ENCODE measurements at places on chromosomes 3 and 15.
A peak's percentile ranks its signal among the peaks of the same experiment; 100 is the strongest.

- no peak for DNase-seq
Observed at GRCh38 chr3:106675451-106675850, 701.8 kb upstream of the CCDC54 start.

DNA sequence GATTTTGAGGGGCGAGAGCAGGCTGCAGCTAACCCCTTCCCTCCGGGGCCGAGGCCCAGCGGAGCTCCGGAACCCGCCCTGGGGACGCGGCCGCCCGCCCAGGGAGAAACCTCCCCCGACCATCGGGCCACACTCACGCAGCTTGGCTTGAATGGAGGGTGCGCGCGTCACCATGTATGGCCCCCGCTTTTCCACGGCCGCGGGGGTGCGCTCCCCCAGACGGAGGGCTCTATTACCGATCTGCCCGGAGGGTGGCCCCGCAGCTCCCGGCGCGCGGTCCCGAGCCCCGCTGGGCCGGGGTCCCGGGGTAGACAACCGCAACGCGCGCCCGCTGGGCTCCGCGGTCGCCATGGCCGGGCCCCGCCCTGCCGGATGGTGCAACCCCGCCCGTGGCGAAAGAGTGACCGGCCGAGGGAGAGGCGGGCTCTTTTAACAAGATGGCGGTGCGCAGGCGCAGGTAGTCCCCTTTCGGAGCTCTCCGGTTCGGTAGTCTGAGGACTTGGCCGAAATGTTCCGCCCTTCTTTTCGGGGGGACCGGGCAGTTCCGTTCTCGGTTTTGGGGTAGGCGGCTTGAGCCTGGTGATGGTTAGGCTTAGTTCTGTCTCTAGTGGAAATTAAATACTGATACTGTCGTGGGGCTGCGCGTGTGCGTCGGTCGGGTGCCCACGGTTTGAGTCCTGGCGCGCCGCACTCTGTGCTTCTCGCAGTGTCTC is at the start of gene FAM219B:
Gene FAM219B, minus strand, starts transcription at position 402 of the 713 bp plus-strand sequence. Its CDS starts 51 bp downstream, at position 351.
- DNase-seq = peak; percentile 75

- no peak for DNase-seq
Observed at GRCh38 chr3:167843481-167843880, 108.0 kb downstream of the SERPINI1 start.

DNA sequence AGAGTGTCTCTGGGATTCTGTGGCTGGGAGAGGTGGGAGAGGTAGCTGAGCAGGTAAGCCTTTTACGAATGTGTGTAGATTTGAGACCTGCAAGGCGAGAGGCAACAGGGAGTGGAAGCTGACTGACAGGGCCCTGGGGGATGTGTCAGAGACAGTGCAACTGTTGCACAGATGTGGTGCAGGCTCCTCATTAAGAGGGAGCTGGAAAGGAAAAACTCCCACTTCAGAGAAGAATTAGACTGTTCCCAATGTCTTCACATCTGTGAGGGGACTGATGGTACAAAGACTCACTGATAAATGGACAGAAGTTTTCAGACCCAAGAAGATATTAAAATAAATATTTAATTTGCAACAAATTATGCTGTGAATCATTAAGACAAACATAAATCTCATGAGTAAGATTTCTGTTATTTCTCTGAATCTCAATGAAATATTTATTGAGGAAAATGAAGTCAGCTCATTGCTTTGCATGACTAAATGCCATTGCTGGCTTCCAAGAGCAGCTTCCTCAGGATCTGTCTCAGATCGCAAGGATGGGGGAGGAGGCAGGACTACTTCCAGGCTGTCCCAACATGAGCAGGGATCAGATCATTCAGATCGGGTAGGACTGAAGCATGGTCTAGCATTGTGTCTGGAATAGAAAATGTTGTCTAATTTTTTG is 127.3 kb upstream of the ROPN1 start:
- no peak for DNase-seq

DNA sequence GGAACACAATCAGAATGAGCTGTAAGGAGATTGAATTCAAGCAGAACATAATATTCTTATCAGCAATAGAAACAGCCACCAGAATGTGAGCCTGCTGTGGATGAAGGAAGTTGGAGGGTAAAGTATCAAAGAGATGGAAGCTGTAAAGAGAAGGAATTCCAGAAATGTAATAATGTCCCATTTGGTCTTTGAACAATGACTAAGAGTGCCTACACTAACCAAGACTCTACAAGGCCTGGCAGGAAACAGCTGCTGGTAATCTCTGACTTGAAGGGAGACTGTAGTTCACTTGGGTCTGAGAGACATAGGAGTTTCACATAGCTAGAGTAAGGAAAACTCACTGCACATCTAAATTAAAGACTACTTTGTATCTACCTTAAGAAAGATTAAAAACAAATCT is 1176.0 kb upstream of the ALCAM start:
- DNase-seq = no peak

DNA sequence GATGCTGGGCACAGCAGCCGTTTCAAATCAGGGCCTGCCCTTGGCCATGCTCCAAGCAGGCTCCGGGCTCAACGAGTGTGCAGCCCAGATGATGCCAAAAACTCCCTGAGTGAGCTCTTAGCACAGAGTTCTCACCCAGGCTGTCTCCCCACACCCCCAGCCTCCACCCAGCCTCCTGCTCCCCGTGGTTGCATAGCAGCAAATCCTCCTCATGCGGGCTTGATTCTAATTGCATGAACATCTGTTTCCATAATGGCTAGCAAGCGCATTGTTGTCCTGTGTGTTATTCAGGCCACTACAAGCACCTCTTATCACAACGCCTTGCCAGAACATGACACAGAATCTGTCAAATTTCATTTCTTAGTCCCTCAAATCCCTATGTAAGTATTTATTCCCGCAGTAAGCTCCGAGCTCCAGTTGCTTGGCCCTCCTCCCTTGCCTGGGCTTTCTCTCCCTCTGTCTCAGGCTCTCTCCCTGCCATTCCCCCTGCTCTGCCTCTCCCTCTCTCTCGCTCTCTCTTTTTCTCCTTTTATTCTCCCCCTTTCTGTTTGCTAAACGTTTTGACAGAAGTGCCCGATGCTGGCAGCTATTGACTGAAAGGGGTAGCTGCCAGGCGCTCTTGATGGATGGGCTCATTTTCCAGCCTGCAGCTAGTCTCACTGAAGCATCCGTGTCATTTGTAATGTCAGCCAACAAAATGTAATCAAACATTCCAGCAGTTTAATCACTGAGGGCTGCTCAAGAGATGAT is 306.5 kb downstream of the IL20RB start:
- DNase-seq = no peak

DNA sequence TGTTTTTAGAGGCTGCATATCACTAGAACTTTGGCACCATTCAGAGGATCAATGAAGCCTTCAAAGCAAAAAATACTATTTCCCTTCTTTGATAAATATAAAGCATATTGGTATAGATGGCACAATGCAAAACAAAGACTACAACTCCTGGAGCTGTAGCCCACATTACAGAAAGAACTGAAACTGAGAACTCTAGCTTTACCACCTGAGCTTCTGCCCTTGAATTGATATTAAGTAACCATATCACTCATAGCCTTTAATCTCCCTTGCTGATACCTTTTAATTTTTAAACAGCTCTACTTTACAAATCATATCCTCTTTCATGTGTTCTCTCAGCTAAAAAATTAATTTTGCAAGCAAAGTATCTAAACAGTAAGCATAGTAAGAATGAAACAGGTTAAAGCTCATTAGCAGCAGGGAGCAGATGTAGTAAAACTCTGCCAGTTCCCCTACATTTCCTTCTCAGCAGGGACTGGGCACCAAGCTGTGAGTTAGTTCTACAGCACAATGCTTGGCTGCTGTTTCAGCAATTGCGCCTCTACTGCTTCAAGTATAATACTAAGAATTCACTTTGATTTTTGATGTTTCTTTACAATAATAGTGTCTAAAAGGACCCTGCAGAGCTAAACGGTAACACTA is 97.9 kb upstream of the NANOGP8 start:
- no peak for DNase-seq

- no peak for DNase-seq
Observed at GRCh38 chr3:142224482-142225072, 808 bp downstream of the GK5 start.

DNA sequence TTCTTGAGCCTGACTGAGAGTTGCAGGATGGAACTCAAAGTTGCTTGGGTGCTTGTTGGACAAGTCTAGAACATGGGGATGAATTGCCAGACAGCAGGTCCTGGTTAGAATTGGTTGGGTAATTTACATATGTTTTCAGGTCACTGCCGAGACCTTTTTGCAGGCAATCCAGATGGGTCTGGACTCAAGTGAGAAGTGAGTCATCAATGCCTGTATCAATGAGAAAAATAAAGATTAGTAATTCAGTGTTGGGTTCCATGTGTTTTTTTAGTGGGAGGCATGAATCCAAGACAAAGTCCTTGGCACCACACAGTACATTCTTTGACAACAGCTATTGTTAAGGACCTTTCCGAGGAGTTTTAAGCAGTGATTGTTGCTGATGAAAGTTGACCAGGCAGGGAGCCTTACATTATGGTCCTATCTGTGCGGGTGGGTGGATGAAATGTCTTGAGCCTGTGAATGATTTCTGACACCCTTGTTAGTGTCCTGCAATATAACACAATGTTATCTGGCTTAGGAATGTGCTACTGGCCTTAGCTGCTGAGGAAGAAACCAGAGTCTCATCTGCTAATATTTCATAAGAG is 77.7 kb downstream of the CRYGS start:
- no peak for DNase-seq

DNA sequence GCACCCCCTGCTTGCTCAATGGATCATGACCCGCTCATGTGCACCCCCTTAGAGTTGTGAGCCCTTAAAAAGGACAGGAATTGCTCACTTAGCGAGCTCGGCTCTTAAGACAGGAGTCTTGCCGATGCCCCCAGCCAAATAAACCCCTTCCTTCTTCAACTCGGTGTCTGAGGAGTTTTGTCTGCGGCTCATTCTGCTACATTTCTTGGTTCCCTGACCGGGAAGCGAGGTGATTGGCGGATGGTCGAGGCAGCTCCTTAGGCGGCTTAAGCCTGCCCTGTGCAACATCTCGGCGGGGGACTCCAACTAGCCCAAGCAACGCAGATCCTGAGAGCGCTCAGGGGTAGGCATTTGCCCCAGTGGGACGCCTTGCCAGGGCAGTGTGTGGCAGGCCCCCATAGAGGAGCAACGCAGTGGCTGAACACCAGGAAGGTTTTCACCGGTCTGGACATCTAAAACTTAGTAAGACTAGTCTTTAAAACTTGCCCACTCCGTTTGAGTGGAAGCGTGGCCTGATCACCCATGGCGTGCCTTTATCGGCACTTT is 9.5 kb downstream of the SLCO2A1 start:
- no peak for DNase-seq

GRCh38 chr3:186320862-186321568 is 41.0 kb downstream of the DGKG start:
- DNase-seq = no peak

GRCh38 chr3:108495717-108496116 is 14.7 kb downstream of the MYH15 start:
- no peak for DNase-seq

Measured in SHP77 treated with DMSO at 0.1 percent for 48 hours (cell line).